Activated gamma-delta T cell treated with anti-CD3 and anti-CD28 coated beads, Interleukin-2, amount 50 U/mL, for 16 hours (primary cell): ENCODE measurements at places on chromosomes 4 and X.

DNA sequence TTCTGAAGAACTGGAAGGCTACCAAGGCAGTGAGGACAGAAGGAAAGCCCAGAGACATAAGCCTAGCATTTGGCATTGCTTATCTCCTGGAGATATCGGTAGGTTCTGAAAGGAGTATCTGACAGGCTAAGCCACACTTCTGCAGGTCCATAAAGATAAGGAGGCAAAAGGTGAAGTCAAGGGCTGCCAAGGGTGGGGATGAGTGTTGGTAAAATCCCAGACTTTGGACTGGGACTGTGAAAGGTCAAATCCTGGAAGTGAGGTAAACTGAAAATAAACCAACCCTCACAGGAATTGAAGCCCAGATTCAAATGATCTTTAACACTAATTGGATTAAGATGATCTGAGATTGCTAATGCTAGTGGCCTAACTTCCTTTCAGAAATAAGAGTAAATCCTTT, 27.4 kb downstream of the GK start:
- DNase-seq, result no peak

GRCh38 chr4:43276321-43276720, 383.8 kb downstream of the GRXCR1 start:
- no peak for DNase-seq

GRCh38 chr4:175277816-175278215, 359.7 kb downstream of the ADAM29 start:
- no peak for DNase-seq

GRCh38 chrX:39734174-39734776, 363.5 kb downstream of the BCOR start:
- DNase-seq, result no peak

GRCh38 chr4:85298037-85298436, 176.9 kb upstream of the ARHGAP24 start:
- DNase-seq, result no peak

DNA sequence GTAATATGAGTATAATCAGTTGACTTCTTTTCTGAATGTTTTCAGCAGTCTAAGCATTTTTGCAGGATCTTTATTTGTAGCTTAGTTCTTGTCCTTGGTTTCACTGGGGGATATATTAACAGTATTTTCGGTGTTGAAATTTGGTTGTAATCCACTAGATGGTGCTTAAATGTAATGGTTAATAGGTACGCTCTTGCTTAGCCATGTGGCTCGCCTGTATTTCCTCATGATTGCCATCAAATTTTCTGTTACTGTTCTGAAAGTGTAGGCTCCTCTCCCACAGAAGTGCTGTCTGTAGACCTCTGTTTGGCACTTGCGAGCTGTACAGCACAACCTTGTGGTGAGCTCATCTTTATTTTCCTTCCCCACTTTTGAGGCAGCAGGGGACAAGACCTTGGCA, 3.9 kb upstream of the FAAH2 start:
- DNase-seq, result no peak

DNA sequence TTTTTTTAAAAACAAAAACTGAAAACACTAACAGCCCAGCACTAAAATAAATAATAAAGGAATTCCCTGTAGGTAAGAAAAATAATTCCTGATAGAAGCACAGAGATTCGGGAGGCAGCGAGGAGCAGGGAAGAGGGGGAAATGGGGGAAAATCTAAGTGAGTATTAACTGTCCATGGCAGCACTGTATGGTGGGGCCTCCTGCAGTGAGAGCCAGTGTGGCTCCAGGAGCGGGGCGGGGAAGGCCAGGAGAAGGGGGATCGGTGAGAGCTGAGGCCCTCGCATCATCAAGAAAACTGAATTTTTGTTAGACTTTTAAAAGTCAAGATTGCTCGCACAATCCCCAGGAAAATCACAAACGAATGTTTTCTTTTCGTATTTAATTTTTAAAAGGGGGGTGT, 14.1 kb downstream of the RNF212 start:
- no peak for DNase-seq

GRCh38 chr4:159765382-159765781, 662.5 kb downstream of the RAPGEF2 start:
- DNase-seq, result no peak

DNA sequence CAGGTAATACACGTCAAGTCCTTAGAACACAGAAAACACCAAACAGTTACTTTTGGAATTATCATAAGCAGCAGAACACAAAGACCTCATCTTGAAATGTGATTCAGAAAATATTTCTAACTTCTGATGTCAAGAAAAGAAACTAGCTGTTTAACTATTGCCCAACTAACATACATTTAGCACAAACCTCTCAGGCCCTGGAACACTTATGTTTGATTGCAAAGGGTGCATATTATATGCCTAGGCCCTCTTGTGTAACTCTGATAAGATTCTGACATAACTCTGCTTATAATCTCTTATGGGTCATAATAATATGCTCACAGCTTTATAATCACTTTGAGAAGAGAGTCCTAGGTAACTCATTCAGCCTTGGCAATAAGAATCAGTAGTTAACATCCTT, 62.6 kb downstream of the TBC1D9 start:
- DNase-seq, result no peak

DNA sequence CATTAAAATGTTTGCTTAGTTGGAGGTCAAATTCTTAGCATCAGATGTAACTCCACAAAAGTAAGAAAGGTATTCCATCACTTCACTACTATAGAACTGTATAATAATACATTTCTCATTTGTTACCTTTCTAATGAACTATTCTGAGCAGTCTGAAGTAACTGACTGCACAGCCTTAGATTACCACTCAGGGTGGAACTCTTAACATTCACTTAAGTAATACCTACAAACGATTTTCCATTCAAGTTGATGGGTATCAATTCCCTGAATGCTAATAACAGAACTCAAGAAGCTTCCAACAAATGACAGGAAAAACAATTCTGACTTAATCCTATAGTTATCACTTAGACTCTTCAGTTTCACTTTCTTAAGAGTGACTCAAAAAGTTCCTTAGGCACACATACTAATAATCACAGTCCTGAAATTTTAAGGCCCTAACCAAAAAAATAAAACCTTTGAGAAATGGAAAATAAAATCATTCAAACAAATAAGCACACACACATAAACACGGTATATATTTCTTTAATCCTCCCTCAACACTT, 20.9 kb downstream of the HNRNPD start:
- DNase-seq, result no peak

DNA sequence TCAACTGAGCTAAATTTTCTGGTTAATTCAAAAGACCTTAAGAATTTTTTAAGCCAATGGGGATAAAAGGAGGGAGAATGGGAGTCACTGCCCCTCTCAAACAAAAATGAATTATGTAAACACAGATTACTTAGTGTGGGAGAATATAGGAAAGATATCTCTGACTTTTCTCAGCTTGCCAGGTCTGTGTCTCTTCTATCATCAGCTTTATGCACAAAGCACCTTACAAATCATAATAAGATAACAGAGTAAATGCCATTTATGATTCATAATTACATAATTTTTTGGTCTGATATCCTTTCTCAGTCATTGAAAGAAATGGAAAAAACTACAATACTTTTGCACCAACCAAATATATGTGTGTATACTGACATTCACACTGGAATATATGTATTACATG, 604.6 kb upstream of the FAM241A start:
- DNase-seq, result no peak

DNA sequence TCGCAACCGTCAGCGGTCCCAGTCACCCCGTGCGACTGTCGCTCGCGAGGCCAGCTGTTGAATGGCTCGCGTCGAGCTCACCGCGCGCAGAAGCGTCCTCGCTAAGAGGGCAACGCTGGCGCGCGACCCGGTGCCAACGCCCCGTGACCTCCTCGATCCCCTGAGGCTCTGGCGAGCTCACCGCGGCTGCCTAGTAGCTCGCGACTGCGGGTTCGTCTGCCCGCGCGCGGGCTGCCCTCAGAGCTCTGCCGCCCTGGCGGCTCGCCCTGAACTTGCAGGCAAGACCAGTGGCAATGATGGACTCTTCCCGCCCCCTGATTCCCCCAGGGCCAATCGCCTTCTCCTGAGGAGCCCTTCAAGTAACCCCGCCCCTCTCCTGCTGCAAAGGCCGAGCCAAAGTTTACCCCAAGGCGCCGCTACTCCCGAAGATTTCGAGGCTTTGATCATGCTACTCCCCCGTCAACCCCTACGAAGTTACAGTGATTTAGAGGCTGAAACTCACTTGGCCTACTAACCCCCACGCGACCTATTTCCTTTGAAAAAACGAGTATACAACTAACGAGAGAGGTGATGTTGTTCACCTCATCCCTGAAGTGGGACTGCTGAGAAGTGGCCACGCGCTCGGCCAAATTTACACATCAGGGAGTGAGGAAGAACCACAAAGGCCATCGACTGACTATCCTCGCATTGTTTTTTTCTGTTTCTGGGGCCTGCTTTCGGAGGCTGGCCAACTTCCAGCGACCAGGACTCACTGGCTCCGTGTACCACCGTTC, 37.5 kb downstream of the PGRMC1 start:
- peak; percentile 8 for DNase-seq

DNA sequence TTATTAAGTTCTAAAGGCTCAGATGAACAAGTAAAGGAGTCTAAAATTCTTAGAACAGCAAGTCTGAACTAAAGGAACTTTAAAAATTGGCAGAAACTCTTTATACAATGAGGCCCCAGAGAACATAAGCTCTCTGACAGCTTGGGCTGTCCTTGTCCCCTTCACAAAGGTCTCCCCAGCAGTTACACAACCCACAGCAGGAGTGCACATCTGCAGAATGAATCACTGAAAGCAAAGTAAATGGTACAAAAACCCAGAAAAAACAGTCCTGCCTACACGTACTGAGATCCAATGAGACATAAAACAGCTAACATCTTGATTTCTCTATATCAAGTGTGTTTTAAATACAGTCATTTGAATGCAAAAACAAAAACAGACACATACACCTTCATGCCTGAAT, 18.7 kb downstream of the RBBP7 start:
- no peak for DNase-seq

DNA sequence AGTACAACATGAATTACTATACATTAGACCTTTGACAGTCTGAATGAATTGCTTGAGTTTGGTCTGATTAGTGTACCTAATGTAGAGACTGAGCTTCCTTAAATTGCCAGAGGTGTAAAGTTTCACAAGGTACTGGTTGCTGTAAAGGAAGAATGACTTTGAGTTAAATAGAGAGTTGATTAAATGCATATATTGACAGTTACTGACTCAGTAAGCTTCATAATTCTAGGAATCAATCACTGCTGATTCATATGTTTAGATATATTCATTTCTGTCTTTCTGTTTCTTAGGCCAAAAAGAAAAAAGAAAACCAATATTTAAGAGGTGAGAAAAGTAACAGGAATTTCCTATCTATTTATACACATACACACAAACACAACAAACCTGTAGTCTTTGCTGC, 16.2 kb upstream of the ART3 start:
- DNase-seq, result no peak

- DNase-seq, result no peak
These were observed 159.7 kb upstream of the ATP6AP2 start for GRCh38 chrX:40420899-40421729.

GRCh38 chrX:31007321-31007720, 64.5 kb downstream of the FTHL17 start:
- DNase-seq, result no peak

DNA sequence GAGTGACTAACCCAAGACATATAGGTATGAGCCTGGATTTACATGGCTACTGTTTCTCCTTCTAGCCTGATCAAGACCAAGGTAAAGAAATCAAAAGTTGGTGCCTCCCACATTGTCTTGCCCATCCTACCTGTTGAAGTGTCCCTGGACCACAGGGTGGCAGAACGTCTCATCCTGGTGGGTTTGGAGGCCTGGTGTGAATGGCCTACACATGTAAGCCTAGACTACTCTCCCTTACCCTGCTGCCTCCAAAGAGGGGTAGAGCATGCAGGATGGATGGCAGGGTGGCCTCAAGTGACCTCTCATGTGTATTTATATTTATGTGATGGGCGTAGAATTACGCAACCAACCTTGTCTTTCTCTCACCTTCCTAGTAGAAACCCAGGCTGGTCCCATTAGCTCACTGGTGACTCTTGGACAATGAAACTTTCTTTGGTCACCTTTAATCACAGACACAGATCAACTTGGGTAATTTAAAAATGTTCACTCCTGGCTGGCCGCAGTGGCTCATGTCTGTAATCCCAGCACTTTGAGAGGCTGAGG, 73.3 kb upstream of the SOD3 start:
- DNase-seq, result no peak

- DNase-seq, result no peak
These were observed 1.9 kb downstream of the PHOX2B start for GRCh38 chr4:41746440-41747229.

GRCh38 chr4:189822326-189822725, 118.3 kb upstream of the FRG1 start:
- no peak for DNase-seq

DNA sequence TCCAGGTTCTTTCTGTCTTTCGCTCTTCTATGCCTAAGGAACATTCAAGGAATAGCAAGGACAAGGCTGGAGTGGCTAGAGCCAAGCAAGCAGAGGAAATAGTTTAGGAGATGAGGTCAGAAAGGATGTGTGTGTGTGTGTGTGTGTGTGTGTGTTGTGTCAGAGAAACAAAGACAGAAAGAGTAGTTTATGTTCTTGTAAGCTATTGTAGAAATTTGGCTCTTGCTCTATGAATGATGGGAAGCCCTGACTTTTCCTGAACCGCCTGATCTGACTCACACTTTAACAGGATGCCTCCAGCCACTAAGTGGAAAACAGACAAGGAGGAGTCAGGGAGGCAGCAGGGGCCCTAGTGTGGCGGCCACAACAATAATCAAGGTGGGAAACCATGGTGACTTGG, 39.7 kb downstream of the LGI2 start:
- no peak for DNase-seq

- DNase-seq, result no peak
These were observed 116.1 kb upstream of the ZNF827 start for GRCh38 chr4:146054676-146055075.

- DNase-seq, result no peak
These were observed 5.6 kb downstream of the NYX start for GRCh38 chrX:41452565-41453356.

GRCh38 chrX:136867096-136867491, 13.4 kb downstream of the RBMX start:
- no peak for DNase-seq

GRCh38 chrX:41705680-41706374, 17.1 kb downstream of the GPR34 start:
- DNase-seq, result no peak
